ENCODE measurements at places on chromosomes 11 and 22.

DNA sequence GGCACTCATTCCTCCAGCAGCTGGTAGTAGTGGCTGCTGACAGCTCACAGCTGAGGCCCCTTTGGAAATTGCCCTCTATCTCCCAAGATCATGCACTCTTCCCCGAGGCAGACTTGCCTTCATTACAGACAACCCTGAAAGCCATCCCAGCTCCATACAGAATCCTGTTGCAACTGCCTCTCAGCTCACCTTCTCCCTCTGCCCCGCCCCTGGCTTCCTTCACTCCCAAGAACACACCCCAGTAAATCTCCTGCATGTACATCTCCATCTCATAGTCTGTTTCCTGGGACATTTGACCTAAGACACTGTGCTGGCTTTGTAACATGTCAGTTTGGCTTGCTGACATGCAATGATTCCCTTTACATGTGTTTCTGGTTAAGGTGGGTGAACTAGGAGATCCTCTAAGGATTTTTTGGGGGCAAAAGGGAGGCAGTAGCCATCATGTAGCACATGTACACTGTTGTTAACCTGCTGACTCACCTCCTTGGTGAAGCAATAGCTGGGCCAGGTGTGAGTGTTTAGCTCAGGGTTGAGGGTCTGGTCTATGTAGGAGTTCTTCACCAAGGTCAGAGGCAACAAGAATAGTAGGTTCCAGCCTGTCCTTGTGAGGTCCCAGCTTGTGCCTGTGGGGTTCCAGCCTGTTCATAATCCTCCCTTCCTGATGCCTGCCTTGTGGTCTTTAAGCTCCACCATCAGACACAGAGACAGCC is 179.6 kb downstream of the CSNK2A3 start:
- no peak for DNase-seq

- DNase-seq, result no peak
Observed at GRCh38 chr11:332651-333480, 12.2 kb upstream of the IFITM3 start.

- no peak for DNase-seq
Observed at GRCh38 chr11:78630561-78631303, 56.1 kb upstream of the NARS2 start.

DNA sequence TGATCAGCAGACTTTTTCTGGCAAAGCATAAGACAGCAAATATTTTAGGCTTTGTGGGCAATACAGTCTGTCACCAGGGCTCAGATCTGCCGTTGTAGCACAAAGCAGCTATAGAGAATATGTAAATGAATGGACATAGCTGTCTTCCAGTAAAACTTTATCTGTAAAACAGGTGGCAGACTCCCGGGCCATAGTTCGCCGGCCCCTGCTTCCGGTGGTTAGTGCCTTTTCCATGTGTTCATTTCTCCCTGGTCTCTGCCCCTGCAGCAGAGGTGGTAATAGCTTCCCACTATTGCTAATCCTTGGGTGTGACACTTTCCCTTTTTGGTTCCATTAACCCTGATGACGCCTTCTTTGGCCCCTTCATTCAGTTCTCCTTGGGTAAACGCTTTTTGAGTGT is 93.7 kb upstream of the LDLRAD3 start:
- no peak for DNase-seq

DNA sequence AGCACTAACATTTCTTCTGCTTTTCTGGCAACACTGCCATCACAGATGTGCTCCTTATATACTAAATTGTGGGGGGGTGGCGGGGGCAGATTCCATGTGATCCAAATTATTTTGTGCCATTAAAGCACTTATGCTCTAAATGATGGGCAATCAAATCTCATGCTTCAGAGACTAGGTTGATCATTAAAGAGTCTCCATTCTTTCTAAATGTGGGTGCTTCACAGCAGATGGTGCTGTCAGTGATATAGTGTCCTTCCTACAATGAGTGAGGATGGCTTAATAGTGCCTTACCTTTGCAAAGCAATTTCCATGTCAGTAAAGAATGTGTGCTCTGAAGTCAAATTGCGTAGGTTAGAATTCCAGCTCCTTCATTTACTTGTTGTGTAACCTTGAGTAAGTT is 589.8 kb downstream of the ETS1 start:
- no peak for DNase-seq

GRCh38 chr22:43151251-43152002 is at the start of gene TSPO:
TSPO (plus strand) TSS chr22:43151559; CDS start chr22:43159239, 7,680 bp downstream.
- peak; percentile 76 for DNase-seq

GRCh38 chr11:13103962-13104554 is 94.9 kb downstream of the RASSF10 start:
- no peak for DNase-seq

Data from COLO829 (cell line).